ENCODE measurements at places on chromosomes 11 and 22.

DNA sequence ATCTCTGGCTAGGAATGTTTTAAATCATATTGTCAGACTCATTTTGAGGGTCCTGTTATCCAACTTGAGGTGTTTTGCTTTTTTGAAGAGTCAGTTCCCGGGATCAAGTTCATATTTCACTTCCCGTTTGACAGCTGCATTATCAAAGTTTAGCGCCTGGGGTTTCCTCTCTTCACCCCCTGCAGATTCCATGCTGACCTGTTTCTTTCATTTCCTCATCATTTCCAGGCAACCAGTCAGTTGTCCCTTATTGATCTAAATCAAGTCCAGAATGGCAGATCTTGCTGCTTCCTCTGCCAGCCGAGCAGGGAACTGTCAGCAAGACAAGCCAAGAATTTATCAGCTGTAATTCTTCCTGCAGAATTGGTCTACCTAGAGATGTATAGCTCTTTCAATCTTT is 197.6 kb upstream of the SYN3 start:
- DNase-seq, result no peak

DNA sequence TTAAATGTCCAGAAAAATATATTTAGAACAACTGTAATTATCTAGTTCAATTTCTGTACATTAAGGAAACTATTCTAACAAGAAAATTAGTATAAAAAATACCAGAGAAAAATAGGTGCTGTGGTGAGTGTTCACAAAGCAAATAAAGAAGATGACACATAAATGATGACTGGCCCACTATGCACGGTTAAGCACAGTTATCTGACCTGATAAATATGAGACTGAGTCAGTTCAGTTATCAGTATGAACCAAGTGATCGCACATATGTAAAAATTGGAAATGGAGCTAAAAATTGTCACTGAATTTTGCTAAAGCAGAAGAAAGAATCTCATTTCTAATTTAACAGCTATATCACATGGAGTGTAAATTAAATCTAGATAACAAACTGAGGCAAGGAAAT is 18.8 kb upstream of the MAML2 start:
- no peak for DNase-seq

DNA sequence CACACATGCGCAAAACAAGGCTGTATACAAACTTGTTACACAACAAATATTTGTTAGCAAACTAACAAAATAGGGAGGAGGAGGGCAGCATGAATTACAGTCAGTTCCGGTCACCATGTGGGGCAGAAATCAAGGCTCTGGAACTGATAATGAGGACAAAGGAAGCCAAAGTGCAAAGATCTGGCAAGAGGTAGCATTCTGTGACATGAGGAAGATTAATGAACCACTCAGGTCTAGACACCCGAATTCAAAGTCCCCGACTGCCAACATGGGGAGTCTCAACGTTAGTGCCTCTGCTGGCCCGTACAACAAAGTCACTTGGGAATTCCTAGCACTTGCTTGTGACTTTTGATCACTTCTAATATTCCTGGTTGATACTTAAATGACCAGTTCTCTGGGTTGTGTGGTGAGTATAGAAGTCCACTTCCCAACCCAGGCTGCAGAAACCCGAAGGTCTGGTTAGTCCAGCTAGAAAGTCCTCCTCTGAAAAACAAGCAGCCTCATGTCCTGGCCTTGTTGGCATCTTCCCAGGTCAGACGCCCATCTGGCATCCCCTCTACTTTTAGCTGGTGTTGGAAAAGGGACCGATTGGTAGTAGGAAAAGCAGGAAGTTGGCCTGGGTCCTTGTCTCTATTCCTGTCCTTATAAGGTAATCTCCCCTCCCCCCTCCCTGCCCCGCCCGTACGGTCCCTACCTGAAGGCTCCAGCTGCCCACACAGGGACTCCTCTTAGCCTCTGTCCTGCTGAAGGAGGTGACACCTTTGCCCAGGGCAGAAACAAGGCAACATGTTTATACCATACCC is 1.6 kb downstream of the SUN2 start:
- DNase-seq, result no peak

DNA sequence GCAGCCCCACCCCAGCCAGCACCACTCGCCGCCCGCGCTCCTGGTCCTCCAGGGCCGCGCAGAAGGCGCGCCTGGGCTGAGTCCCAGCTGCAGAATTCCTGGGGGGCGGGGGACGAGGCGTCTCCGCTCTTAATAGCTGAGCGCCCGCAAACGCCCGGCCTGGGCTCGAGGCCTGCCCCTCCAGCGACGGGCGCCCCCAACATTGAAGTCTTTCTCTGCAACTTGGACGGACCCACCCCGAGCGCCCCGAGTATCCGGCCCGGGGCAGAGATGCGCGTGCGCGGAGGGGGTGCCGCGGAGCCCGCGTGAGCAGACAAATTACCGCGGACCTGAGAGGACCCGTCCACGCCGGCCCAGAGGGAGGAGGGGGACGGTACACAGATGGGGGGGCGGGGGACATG is 6.7 kb upstream of the SYT7 start:
- no peak for DNase-seq

GRCh38 chr11:42528911-42529310 is 782.9 kb upstream of the API5 start:
- DNase-seq, result no peak

- peak; percentile 55 for DNase-seq
Observed at GRCh38 chr11:73335204-73335923, 27.3 kb downstream of the ARHGEF17 start.

DNA sequence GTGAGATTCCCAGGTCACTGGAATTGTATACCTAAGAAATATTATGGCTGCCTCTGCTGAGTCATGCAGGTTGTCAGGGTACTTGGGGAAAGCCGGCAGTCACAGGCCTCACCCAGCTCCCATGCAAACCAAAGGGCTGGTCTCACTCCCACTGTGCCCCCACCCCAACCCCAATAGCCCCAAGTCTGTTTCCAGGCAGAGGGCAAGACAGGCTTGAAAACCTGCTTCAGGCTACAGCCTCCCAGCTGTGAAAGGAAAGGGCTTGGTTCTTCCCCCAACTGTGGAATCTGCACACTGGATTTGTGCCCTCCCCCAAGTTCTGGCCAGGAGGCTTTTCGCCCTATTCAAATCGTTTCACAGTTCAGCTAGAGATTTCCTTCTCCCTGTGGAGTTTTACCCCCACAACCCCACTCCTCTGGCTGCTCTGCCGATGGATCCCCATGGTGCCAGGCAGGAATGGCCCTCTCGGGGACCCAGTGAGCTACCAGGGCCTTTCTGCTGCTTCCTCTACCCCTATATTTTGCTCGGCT is 37.0 kb upstream of the ABTB2 start:
- DNase-seq, result no peak

DNA sequence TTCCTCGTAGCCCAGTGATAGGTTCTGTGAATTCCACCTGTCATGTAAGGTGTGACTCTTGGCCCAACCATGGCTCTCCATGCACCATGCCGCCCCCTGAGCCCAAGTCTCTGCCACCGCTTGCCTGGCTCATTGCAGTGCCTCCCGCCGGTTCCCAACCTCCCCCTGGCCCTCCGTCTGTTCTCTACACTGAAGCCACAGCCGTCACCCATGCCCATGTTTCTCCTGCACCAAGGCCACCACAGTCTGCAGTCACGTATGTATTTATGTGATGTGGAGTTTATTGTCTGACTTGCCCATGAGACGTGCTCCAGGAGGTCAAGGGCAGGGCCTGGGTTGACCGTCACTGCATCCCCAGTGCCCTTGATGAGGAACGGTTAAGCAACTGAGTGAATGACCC is 35.9 kb downstream of the PKNOX2 start:
- no peak for DNase-seq

DNA sequence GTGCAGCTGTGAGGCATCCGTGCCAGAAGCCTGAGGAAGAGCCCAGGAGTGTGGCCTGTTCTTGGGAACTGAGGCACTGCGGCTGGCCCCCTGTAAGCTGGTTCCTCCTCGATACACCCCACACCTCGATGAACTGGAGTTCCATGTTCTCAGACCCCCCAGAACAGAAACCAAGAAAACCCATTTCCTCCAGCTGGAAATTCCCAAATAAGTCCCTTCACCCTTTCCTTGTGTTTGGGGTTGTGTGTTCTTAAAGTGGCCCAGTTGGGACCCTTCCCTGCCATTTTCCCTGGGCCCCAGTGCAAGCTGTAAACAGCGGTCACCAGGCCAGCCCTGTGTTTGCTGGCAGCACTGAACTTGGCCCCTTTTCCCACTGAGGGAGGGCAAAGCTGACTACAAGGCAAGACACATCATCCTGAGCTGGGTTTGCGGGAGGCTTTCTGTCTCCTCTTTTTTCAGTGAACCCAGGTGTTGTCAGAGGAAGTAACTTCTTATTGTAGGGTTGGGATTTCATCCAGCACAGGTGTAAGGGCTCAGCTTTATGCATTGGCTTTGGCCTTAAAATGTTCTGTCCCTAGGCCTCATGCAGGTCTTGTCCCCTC is 60.1 kb upstream of the MPEG1 start:
- DNase-seq, result no peak

DNA sequence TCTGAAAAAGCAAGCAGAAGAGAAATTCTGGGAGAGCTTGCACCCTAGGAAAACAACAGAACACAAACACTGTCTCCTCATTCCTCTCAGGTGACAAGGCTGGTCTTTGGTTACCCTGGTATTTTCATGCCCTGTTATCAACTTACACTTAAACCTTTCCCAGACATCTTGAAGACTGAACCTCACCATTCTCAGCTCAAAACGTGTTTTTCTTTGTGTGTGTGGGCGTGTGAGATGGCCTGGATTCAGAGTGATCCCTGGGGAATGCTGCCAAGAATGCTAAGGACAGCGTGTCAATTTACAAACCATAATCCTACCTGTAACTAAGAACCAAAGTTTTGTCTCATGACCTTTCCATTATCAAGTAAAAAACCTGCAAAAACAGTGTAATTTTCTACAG is 33.3 kb downstream of the ELF5 start:
- no peak for DNase-seq

DNA sequence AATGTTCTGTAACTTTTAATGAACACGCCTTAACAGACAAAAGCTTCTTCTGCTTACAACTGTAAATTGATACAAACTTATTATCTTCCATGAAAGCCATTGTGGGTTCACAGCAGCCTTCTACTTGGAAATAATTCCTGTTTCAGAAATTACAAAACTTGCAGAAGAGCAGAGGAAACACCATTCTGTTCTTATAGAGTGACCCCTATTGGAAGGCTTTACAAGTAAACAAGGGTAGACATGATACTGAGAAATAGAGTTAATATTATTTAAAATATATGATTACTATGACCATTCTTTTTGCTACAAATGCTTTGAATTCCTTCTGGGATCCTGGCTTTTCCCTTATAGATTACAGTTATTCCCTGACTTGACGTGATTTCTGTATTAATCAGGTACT is 32.4 kb upstream of the KCNA4 start:
- DNase-seq, result no peak

GRCh38 chr11:122327528-122327927 is 211.5 kb upstream of the BLID start:
- no peak for DNase-seq

- no peak for DNase-seq
Observed at GRCh38 chr11:122075016-122075415, 41.0 kb downstream of the BLID start.

DNA sequence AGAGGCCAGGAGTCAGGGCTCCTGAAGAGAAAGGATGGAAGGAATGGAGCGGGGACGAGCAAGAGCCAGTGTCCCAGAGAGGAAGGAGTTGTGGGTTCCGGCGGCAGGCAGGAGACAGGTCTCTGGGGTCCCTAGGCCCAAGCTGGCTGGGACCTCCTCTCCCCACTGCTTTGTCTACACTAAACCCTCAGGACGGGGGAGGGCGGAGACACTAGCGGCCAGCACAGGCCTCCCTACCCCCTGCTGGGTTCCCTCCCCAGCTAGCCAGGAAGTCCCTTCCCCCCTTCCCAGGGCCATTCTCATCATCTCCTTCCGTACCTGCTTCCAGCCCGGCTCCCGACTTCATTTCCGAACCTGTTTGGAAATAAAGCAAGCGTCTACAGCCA is 79.5 kb downstream of the ST3GAL4 start:
- no peak for DNase-seq

DNA sequence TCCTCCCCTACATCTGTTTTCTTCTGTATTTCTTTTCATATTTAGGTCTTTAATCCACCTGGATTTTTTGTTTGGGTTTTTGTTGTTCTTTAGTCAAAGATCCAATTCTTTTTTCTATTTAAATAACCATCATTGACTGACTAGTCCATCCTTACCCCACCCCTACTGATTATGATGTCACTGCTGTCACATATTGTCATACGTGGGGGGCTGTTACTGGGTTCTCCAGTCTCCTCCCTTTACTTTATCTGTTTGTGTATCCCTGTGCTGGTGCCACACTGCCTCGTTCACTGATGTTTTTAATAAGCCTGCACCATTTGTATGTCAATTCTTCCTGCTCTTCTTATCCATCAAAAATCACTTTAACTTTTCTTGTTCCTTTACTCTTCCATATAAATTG is 6.9 kb upstream of the DCPS start:
- DNase-seq, result no peak

- no peak for DNase-seq
Observed at GRCh38 chr22:37292641-37293040, 10.3 kb downstream of the CYTH4 start.

DNA sequence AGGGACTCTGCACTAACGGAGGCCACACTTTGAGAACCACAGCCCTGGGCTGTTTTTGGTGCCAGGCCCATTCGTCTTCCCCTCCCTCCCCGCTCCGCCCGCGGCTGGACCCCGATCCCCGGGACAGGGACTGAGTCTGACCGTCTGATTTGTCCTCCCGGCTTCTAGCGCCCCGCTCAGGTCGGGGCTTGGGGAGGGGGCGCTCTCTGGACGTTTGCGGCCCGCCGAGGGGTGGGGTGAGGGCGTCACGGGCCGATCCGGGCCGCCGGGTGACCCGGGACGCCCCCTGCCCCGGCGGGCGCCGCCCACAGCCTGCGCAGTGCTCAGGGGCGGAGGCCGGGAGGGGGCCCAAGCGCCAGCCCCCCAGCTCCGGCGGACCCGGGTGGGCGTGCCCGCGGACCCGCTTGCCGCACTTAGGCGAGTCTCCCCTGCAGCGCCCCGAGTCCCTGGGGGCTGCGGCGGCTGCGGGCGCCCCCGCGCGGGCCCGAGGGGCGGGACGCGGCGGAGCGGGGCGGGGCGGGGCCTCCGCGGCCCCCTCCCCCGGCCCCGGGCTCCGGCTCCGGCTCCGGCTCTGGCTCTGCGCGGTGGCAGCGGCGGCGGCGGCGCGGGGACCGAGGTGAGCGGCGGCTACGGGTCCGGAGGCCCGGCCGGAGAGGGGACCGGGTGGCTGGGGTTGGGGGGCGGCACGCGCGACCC is 33.7 kb upstream of the PRR5 start:
- no peak for DNase-seq

GRCh38 chr22:35590634-35591295 is 26.4 kb downstream of the MB start:
- DNase-seq, result no peak

DNA sequence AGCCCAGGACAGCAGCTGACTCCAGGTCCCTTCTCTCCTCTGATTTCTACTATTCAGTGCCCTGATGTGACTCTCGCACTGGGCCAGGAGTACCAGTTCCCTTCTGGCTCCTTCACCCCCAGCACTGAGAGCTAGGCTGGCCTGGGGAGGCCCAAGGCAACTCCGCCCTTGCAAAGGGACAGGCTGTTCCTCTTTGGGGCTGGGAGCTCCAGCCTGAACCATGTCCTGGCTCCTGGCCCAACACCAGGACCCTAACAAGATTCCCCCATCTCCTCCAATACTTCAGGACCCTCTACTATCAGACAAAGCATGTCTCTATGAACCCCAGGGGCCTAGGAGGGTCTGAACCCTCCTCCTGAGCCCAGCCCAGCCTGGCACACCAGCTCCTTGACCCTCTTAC is 12.5 kb downstream of the CREB3L1 start:
- DNase-seq, result no peak

- no peak for DNase-seq
Observed at GRCh38 chr11:35334385-35335090, 84.8 kb downstream of the SLC1A2 start.

GRCh38 chr22:33535937-33536875 is 384.1 kb downstream of the LARGE1 start:
- DNase-seq, result no peak

- DNase-seq, result no peak
Observed at GRCh38 chr11:87597725-87598124, 560.0 kb downstream of the TMEM135 start.

Measured in activated naive CD8-positive, alpha-beta T cell treated with anti-CD3 and anti-CD28 coated beads, Interleukin-2, amount 50 U/mL, for 16 hours (primary cell).